ENCODE measurements at places on chromosomes 3 and 15.

- DNase-seq: no peak
Measured at GRCh38 chr3:172904711-172905373, 154.3 kb downstream of the ECT2 start.

DNA sequence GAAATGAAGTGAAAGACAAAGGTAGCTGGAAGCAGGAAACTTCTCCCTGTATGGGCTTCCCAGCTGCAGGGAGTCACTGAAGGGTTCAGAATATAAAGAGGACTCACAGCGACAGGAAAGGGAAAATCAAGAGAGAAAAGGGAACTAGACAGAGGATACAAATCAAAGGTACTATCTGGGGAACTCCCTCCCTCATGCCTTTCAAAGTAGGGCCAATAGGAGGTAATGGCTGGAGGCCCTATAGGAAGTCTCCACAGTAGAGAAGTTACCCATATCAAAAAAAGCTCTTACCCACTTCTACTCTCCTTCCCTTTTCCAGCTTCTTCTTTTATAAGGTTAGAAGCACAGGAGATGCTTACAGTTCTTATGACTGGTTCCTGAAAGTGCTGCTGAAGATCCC, 43.5 kb downstream of the FMN1 start:
- DNase-seq: no peak

GRCh38 chr3:12287727-12288181, 1.1 kb upstream of the PPARG start:
- no peak for DNase-seq

DNA sequence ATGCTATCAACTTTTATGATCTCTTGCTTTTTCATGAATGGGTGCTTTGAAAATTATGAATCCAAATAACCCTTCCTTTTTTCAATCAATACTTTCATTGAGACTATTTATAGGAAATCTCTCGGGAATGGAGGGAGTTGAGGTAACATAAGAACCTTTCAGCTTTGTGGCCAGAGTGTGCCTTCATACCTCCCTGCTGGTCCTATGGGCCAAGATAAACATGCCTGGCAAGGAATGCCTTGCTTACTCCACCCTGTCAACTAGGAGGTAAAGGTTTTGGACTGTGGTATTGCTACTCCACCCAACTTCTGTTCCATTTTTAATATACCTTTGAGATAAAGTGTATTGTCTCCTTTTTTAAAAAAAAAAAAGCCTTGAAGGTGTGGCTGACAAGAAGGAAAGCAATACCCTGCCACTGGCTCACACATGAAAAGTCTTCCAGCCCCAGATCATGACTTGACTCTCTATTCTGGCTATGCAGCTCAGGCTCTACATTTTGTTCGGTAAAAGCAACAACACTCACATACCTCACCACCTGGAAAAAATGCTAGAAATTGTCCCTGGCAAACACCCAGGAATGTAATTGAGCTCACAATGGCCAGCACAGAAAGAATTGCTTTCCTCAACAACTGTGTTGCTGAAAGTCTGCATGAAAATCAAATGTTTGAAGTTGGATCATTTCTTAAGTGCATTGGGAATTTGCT, 35.8 kb downstream of the COL8A1 start:
- peak; percentile 77 for DNase-seq

DNA sequence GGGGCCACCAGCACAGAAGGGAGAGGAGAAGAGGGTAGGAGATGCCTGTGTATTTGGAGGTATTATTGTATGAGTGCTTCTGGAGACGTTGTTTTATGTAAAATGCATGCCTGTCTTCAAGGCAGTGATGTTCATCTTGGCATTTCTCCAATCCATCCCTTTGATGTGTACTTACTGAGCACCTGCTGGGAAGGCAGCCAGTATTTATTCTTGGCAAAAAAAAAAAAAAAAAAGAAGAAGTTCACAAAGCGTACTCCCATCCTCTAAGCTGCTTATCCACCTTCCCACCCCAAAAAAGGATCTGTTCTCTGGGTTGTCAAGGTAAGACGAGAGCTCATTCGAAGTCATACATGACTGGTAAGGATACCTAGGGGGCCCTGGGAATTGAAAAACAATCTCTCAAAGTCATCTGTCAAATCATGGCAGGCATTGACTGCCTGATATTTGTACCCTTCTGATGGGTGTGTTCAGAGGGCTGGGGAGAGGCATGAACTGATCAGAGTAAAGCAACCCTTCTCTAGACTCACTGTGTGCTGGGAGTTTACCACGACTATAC, 30.0 kb upstream of the SLC6A1 start:
- DNase-seq: no peak

DNA sequence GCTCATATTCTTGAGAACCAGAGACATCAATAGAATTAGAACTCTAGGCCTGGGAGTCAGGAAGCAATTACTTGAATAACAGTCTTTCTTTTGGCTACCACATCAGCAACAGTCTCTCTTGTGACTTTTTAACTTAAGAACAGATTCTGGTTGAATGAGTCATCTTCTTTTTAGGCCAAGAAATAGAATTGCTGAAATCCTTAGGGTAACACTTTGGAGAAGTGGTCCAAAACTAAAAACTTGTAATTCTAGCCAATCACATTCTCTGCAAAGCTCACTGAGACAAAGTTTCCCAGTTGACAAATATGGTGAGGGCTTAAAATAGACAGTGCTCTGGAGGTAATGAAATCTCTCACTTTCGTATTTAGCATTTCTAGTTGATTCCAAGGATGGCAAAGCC, 238.0 kb downstream of the SHOX2 start:
- no peak for DNase-seq

DNA sequence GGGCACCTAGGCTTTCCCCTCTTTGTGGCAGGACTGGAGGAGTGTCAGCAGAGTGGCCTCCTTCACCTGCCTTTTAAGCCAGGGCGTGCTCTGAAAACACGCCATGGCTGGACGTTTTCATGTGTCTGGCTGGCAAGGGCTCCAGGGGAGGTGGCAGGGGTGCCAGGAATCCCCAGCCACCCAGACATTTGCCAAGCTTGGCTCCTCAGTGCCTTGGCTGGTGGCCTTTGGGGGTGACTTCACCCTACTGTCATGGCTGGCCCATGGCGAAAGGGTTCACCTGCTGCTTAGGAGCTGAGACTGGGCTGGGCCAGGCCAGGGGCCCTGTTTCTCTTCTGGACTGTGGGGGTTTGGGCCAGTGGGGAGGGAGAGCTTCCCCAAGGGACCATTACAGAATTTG, 17.6 kb downstream of the KLF13 start:
- no peak for DNase-seq

GRCh38 chr3:129118745-129119144, 2.9 kb downstream of the RAB43 start:
- DNase-seq: peak; percentile 27

DNA sequence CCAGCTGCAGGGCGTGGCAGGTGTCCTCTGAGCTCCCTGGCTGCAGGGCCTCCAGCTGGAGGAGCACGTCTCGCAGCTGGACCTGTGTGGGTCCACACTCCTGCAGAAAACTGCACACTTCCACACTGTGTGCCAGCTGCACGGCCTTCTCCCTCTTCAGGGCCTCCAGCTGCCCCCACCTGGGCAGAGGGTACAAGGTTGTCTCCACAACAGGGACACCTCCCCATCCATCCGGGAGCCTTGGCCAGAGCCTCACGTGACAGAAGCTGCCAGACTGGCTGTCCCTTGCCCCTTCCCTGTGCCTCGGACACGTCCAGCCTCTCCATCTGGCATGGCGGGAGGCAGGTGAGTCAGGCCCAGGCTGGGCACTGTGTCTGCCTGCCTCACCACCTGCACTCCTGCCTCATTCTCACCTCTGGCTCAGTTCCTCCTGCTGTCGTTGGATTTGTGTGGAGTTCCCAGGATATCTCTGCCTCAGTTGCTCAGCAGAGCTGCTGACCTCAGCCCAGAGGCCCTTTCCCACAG, 14.5 kb downstream of the SPTBN5 start:
- no peak for DNase-seq

DNA sequence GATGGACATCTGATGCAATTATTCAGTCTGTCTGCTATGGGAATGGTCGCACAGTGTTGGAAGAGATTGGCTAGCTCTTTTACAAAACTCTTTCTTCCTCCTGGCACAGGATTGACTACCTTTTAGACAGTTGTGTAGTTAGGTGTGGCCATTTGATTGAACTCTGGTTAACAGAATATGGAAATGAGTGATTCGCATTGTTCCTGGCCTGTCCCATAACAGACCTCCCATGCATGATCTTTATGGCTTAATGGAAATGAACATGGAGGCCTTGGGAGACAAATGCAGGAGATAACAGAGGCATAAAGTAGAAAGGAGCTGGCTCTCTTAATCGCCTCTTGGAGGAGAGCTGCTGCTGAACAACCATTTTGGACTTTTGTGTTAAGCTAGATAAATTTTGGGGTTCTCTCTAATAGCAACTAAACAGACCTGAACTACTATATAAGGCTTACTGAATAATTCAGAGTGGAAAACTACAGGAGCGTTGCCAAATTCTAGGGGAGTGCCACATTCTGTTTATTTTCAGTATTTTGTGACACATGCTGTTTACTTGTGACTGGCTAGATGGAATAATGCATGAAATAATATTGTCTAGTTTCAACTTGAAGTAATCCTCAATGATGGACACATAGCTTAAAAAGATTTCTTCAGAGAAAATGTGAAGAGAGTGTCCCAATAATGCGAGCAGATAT, 357.7 kb upstream of the SGO1 start:
- no peak for DNase-seq

- DNase-seq: no peak
Measured at GRCh38 chr3:46962990-46963389, 13.6 kb downstream of the CCDC12 start.

GRCh38 chr3:55647670-55648069, 160.6 kb upstream of the WNT5A start:
- DNase-seq: no peak

DNA sequence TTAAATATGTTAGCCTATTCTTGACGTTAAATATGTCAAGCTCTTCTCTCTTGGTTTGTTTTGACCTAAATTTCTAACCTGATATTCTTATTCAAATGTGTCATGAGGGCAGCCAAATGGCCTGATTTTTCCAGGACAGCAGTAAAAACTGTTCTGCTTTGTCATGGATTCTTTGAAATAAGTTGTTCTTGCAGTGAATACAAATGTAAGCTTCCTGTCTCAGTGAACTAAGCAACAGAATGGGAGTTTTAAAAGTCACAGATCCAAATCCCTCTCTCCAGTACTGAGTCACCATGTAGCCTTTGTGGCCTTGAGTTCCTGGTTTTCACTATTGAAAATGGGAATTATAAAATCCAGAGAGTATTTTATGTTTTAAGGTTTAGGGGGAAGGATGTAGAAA, 301.8 kb downstream of the NLGN1 start:
- peak; percentile 33 for DNase-seq

DNA sequence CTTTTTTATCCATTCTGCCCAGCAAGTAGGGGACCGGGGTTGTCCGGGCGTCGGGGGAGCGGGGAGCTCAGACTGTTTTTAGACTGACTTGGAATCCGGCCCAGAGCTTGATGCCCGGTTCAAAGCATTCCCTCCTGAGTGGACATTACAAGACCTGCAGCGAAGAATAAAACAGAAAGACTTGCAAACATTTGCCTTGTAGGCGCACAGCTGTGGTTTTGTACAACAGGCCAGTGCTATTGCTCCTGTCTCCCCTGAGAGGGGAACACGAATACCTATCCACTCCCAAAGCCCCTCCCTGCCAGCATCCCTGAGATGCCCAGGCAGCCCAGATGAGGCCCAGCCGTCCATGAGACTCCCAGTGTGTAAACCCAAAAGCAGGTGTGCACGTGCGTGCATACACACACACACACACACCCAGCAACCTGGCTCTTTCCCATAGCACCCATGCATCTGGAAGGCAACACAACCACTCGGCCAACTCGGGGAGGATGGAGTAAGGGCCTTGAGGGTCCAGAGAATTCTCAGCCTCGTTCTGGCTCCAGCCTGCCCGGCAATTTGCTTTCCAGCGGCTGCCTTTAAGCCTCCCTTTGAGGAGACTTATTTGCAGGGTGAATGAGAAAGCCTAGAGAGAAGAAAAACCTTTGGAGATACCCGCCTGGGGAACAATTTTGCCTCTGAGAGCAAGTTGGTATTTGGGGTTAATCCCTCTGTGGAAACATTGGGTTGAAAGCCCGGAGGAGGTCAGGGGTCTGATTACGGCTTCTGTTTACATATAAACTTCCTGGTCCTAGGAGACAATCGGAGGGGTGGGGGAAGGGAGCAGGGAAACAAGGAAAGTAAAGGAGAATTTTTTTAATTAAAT, 161.0 kb upstream of the HES1 start:
- DNase-seq: no peak

- DNase-seq: no peak
Measured at GRCh38 chr3:8524656-8525399, 23.2 kb downstream of the LMCD1 start.

GRCh38 chr3:72335458-72336095, 512.7 kb downstream of the SHQ1 start:
- no peak for DNase-seq

GRCh38 chr15:71294251-71294910, 179.1 kb downstream of the THSD4 start:
- no peak for DNase-seq

GRCh38 chr3:197362081-197362480, 63.7 kb upstream of the DLG1 start:
- peak; percentile 48 for DNase-seq

DNA sequence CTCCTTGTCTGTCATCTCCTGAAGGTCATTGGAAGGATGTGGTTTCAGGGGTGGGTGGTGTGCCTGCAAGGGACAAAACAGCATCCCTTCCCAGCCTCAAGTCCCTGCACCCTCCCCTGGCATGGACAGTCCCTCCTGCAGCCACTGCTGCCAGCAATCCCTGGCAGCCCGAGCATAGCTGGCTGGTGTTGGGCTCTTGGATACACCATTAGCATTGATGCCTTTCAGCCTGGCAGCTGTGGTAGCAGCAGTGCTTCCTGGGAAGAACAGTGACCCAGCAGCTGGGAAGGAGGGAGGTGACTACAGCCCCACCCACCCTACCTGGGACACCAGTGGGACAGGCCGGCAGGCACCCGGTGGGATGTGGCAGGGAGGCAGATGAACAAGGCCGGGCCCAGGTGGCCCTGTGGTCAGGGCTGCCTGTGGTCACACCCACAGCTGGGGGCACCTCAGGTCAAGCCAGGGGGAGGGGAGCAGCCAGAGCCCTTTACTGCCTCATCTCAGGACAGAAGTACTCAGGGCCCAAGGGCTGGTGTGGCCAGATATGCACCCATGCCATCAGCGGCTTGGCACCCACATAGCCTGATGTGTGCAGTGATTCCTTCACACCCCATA, 32.9 kb upstream of the TMEM115 start:
- DNase-seq: no peak

DNA sequence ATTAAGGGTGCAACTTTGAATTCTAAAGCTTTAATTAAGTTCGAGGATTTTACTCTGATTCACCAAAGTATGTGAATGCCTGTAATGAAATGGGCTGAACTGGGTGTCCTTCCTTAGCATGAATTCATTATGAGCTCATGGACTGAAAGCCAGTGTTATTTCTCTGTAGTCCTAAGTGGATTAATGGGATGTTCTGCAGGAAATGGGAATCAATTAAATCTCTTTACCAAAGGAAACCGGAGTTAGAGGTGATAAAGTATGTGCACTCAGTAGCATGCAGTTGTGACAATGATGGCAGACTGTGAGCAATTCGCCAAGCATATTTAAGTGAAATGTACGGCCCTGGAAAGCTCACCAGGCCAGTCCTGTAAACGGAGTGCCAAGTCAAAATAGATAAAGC, 138.7 kb downstream of the CHL1 start:
- no peak for DNase-seq
